Stimulated activated CD8-positive, alpha-beta memory T cell treated with anti-CD3 and anti-CD28 coated beads, Interleukin-7, amount 100 ng/mL, for 1 hour (primary cell): ENCODE measurements at places on chromosomes 11 and 22.

DNA sequence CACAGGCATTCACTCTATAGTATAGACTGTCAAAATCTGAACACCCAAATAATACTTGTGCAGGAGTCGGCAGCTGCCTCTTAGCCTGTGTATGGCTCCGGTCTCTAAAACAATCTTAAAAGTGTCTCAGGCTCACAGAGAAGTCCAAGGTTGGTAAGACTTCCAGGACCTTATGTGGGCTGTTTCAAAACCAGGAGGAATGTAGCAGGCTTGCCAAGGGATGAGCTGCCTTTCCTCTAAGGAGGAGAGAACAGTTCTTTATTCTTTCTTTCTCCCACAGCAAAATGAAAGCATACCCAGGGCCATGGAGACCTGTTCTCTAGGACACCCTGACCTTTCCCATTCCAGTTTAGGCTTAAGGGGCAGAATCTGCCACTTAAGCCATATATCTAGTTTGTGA lies 176.5 kb downstream of the TRPC6 start:
- DNase-seq: no peak

DNA sequence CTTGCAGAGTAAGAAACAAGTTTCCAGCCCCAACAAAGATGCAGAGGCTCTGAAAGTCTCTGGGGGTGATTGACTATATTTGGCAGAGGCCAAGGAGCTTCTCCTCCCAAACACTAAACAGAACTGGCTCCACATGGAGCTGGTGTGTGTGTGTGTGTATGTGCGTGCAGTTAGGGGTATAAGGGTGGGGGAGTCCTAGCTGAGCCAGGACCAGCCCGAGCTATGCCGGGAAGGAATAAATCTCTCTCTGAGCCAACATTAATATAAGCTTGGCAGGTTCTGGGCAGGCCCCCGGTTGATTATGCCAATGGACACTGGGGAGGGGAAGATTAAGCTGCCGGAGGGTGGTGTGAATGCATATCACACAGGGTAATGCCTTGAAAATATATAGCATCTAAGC lies 324.2 kb downstream of the MIAT start:
- DNase-seq: no peak

DNA sequence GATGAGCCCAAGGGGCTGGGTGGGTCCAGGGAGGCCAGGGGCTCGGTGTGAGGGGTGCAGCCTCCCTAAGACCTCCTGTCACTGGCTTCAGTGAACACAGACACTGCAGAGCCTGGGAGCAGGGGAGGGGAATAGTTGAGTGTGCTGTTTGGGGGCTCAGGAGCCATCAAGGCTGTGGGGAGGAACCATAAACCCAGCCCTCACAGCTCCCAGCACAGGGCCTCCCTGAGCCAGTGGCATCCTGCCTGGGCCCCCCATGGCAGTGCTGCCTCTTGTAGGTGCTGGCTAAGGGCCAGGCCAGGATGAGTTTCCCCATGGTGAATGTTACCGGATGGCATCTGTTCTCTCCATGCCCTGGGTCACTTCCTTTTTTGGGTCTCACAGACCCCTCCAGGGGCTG lies 25.5 kb downstream of the KCNJ5 start:
- DNase-seq: no peak

- no peak for DNase-seq
Observed at GRCh38 chr11:112637076-112637475, 324.1 kb upstream of the NCAM1 start.

DNA sequence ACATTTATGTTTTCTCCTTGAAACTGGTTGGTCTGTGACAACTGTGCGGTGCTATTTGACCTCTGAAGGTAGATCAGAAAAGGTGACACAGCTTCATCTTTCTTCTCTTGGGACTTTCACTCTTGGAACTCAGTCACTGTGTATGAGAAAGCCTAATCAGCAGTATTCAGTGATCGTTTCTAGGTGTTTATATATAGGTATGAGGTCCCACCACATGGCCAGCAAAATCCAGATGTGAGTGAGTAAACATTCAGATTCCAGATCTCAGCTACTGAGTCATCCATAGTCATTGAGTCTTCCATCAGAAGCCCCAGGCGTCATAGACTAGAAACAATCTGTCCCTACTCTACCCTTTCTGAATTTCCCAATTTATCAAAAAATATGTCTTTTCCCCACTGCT lies 117.3 kb upstream of the CTSC start:
- no peak for DNase-seq

DNA sequence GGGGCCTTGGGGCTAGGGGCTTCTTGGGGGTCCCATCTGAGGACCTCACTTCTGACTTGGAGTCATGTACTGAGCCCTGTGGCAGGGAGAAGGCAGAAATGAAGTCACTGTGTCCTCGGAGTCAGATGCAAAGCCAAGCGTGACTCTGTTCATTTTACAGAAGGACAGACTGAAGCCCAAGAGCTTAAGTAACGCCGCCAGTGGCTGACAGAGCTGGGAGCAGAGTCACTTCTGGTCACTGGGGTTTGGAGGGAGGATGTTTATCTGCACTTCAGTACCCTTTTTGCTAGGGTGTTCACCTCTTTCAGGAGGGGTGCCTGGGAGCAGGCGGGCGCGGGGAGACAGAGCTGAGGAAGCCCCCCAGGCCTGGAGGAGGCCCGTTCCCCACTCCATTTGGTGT lies 10.7 kb downstream of the CD6 start:
- DNase-seq: no peak
